Activated T-helper 17 cell treated with anti-CD3 and anti-CD28 coated beads, Interleukin-2, amount 50 U/mL, for 72 hours (primary cell): ENCODE measurements at places on chromosomes 5 and 9.

DNA sequence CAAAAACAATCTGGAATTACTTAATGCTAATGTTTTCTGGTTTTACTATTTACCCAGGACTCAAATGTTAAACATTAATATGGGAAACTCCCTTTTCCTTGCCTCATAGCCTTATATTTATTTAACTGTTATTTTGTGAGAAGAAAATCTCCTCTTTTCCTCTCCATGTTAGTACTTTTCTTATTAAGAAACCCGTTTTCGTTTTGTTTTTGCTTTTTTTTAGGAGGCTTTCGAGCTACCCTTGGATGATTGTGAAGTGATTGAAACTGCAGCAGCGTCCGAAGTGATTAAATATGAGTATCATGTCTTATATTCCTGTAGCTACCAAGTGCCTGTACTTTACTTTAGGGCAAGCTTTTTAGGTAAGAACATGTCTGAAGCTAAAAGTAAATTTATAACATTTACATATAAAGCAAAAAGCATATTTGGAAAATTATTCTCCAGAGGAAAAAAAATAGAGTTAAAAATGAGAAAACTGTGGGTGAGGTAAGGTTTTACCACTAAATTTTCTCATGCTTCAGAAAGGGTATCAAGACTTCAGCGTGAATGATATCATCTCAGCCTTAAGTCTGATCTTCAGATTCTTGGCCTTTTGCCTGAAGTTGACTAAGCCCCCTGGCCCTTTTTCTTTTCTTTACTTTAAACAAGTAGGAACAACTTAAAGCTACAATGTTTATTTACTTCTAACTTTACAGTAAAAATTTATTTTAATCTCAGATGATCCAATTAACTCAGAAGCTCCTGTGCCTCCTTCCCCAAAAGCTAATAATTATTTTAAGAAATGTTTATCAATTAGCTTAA, 113.8 kb downstream of the RPS23 start:
- ATAC-seq: no peak

DNA sequence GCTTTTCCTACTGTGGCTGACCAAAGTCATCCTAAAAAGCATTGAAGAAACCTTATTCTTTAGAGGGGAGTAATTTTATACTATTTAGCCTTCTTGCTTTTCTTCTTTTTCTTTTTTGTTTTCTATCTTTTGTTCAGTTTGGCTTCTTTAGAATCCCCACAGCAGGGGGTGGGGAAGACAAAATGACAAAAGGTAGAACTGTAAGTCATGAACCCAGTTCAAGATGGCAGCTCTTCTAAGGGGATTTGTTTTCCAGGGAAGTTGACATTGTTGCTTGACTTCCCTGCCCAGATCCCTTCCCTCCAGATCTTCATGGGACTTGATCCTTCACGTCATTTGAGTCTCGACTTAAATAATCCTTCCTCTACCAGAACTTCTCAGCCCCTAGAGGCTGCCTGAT, 692.4 kb upstream of the DMAC1 start:
- no peak for ATAC-seq

DNA sequence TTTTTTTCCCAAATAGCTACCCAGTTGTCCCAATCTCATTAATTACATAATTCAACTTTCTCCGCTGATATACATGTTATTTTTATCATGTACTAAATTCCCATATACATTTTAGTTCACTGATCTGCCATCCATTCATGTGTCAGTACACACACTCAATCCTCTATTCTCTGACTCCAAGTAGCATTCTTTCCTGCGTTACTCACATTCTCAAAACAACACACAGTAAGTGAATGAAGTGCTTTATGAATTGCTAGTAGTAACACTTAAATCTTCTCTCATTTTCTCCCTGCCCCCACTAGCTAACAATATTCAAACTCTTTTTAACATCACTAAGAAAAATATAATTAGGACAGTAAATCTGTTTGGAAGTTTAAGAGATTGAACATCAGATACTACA, 8.9 kb downstream of the ZNF366 start:
- ATAC-seq: no peak

DNA sequence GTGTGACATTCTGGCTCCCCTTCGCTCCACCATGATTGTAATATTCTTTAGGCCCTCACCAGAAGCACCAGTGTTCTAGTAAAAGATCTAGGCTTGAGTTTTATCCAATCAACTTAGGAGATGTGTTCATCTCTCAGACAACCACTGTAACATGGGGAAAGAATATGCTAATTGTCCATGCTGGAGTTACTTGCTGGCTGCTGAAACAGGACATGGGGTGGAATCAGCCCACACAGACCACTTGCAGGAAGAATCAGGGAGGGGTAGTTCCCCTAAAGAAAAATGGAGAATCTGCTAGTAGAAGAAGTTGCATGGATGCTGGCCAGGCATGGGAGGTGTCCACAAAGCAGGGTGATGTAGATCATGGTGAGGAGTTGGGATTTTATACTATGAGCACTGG, 86.2 kb downstream of the FEM1C start:
- ATAC-seq: no peak

DNA sequence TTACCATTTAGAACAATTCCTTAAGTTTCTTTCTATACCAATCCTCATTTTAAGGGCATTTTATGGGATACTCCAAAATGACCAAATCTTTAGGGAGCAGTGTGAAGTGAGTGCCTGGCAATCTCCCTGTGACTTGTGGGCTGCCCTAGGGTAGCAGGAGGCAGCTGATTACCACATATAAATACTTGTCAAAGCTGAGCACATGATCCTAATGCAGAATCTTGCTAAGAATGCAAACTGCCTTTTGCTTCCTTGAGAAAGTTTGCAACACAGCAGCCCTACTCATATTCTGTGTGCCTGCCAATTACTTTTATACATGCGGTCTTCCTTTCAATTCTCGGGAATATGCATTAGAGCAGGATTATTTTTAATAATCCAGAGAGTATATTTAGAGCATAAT, 18.2 kb upstream of the NREP start:
- no peak for ATAC-seq

DNA sequence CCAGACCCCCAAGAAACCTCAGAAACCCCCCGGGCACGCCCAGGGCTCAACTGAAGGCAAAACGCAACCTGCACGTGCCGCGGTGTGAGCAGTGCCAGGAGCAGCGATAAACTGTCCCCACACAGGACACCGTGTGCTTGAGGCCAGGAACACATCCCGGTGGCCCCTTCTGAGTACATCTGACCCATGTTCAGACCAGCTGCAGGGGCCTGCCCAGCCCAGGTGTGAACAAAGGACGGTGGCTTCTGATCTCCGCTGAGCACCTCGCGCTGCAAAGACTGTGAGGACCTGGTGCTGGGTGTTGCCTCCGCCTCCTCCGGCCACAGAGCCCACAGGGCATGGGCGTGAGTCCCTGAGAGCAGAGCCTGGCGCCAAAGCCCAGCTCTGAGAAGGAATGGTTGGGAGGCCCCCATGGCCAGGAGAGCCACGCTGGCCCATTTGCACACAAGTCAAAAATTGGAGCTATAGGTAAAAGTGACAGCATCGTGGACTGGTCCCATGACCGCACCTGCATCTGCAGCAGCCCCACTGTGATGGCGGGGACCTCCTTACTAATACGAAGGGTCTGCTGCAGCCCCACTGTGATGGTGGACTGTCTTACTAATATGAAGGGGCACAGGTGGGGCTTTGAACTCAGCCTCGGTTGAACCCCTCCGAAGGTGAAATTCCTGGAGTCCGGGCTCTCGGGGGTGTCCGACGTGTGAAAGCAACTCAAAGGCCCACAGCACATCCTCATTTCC, 31.5 kb downstream of the NDUFS6 start:
- ATAC-seq: no peak
